ENCODE measurements at places on chromosomes 1 and 21. TPM values are rescaled to one million over a fixed set of nuclear protein-coding genes. Genes with fewer than 3 reads are reported as not detected.

The TNFRSF9 gene
- total RNA-seq = not detected

The SLC25A24 gene
- 15.5 TPM for total RNA-seq

The REN gene
- not detected for total RNA-seq

The SPOCD1 gene
- total RNA-seq = 1.4 TPM

DNA sequence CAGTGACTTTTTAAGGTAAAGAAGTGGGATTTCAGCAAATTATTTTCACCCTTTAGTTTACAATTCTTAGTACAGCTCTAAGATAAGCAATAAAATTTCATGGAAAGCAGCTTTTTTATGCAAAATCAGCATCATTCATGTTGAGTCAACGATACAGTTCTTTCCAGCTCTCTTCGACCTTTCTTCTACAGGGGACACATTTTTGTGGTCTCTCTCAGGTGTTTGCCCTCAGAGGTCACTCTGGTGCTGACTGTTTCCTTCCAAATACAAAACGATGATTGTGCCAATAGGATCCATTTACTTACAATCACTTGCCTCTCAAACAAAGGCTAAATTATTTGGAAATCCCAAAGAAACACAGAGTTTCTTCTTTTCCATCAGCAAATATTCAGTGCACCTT is 51.0 kb downstream of the PSMG1 start:
- no peak for DNase-seq

DNA sequence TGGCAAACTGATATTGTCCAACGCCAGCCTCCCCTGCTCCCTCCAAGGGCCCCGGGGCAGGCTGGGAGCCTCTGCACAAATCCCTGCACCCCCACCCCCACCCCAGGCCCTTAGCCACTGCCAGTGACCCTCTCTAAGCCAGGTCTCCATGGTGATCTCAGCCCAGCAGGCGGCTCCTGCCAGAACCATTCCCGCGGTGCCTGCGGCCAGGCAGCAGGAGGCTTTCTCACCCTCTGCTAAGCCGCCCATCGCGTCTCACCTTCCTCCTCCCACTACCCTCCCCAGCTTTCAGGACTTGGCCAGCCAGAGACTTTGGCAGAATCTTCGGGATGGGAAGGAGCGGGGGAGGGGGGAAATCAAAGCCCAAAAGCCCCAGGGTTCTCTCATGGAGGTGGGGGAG is 46.8 kb upstream of the WASF2 start:
- peak; percentile 87 for DNase-seq

DNA sequence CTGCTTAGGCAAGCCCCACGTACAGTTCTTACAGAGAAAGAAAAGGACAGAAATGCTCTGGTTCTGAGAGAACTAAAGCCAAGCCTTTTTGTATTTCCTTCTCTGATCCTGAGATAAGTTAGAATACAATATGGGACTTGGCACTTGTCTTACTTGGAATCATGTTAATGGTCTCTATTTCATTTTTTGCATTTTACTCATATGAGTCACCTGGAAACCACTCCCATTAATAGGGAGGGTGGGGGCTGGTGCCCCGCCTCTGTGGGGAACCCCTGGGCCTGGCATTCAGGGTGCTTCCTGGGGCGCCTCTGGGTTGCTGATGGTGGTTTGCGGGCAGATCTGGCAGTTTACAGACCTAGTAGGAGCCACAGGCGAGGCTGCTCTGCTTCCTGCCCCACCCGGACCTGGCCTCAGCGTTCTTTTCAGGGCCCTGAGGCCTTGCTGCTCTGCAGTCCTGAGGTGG is 26.7 kb downstream of the TSPAN2 start:
- DNase-seq = peak; percentile 13

- DNase-seq = no peak
These were observed 561.9 kb upstream of the ADGRL4 start for GRCh38 chr1:79568411-79568810.

DNA sequence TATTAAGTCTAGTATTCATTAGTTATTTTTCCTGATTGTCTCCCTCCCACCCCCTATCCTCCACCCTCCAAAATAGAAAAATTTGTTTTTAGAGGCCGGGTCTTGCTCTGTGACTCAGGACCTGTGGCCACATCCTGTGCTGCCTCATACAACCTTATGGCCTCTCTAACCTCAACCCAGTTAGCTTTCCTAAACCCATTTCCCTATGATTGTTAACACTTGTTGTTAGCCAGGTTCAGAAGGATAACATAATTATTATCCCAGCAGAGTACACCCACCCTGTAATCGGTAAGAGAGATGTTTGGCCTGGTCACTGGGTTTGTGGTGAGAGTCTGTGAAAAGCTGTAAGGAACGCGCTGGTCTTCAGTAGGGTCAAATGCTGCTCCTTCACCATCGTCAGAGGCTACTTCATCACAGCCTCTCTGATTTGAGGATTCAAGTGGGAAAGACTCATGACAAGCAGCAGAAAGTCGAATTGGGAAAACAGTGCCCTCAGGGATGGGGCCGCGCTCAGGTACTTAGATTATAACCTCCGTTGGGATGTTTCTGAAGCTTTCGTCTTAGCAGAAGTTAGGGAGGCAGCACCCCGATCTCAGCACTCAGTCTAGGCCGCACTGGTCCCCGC is 35.9 kb upstream of the HMGN1 start:
- no peak for DNase-seq

DNA sequence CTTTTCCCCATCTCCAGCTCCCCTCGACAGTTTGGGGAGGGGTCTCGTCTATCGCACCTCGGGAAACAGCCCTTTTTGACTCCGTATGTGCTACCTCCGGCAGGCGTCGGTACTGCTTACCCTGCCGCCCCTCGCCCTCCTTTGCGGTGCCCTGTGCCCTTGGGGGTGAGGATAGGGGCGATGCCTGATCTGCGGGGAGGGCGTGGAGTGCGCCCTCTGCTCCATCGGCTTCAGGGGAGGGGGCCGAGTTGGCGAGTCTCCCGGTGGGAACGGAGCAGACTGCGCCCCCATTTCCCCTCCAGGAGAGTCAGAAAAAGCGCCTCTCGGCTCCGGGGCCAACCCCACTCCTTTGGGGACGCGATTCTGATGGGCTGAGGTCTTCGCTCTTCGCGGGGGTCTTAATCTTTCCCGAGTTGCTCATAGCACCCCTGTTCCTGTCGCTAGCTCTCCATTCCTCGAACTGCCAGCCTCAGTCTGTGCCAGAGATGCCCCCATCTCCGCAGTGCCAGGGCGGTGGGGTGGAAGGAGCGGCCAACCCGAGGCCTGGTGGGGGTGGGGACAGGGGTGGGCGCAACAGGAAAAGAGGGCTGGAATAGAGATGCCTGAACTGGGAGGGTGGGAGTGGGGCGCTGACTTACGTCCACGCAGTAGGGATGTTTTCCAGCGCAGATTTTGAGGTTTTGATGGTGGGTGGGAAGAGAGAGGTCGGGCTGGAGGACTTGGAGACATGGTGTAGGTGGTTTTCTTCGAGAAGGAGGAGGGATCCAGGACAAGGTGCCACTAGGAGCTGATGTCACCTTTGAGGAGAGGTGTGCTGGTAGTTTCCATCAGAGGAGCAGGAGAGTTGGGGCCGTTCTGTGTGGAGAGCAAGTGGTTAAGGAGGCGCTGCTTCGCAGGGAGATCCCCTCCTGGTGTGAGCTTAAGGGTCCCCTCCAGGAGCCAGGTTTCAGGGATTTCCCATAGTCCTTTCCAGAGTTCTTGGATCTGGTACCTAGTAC is 674 bp downstream of the PPFIA4 start:
- no peak for DNase-seq

- no peak for DNase-seq
These were observed 118.7 kb downstream of the KCNK2 start for GRCh38 chr1:215201283-215201682.

GRCh38 chr1:159171254-159171687 is at the start of gene CADM3:
CADM3 (plus strand) TSS chr1:159171615; CDS start chr1:159171766, 151 bp downstream.
- peak; percentile 56 for DNase-seq

DNA sequence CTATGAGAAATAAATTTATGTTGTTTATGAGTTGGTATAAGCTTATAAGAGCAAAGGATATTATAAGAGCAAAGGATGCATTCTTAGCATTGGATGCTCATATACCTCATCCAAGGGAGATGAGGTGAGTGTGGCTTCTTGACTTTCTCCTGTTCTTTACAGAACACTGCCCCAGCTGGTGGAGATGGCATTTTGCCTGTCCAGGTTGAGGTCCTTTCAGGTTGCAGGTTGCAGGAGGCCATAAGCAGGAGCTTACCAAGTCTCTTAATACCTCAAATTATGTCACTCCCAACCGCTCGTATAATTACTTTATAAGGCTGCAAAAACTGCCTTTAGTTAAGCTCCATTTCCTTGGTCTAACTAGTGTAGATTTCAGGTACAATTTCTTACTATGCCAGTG is 66.7 kb downstream of the RPE65 start:
- no peak for DNase-seq

- no peak for DNase-seq
These were observed 9.2 kb downstream of the AGMAT start for GRCh38 chr1:15575549-15576150.

- no peak for DNase-seq
These were observed 8.6 kb downstream of the YARS1 start for GRCh38 chr1:32808580-32808979.

Measured in cardiac muscle cell (in vitro differentiated cells and primary cell).